Skin of body (tissue), 3 donors: ENCODE measurements at places on chromosomes 3 and 15. TPM values are rescaled to one million over a fixed set of nuclear protein-coding genes. Genes with fewer than 3 reads are reported as not detected.

Gene GHRL
- total RNA-seq: not detected

Gene DLEC1
- 0.49 TPM for total RNA-seq

Gene LRTM1
- 7.4 TPM for total RNA-seq

Gene SNTN
- total RNA-seq: not detected

Gene EPB42
- total RNA-seq: 10.4 TPM

Gene UACA
- total RNA-seq: 105 TPM

Gene MESD
- total RNA-seq: 18.4 TPM

Gene RBPMS2
- 0.59 TPM for total RNA-seq

Gene PSMD2
- 167 TPM for total RNA-seq

Gene BOC
- 70.1 TPM for total RNA-seq

Gene TIGIT
- total RNA-seq: 0.59 TPM

Gene SLC28A2
- not detected for total RNA-seq

Gene ACVR2B
- total RNA-seq: 9.0 TPM

Gene SCAANT1
- total RNA-seq: not detected

Gene FANCD2OS
- not detected for total RNA-seq

Gene FEZF2
- total RNA-seq: not detected

Gene LRRC34
- total RNA-seq: 2.7 TPM

Gene GPR15
- total RNA-seq: not detected

Gene PLSCR2
- total RNA-seq: not detected

Gene CYP1A2
- total RNA-seq: 0.10 TPM
